NCI-H1694 treated with DMSO at 0.1 percent for 48 hours (cell line): ENCODE measurements at places on chromosomes 6 and 20.
A peak's percentile ranks its signal among the peaks of the same experiment; 100 is the strongest.

- DNase-seq = no peak
Observed at GRCh38 chr6:87225937-87226336, 70.6 kb downstream of the ZNF292 start.

GRCh38 chr6:44211284-44211683 lies 5.4 kb upstream of the MYMX start:
- no peak for DNase-seq

GRCh38 chr6:116287689-116288282 lies 8.1 kb upstream of the TSPYL1 start:
- DNase-seq = peak; percentile 61

- DNase-seq = no peak
Observed at GRCh38 chr6:37804586-37804985, 14.9 kb upstream of the ZFAND3 start.

GRCh38 chr6:85436939-85437495 lies 12.9 kb upstream of the NT5E start:
- no peak for DNase-seq

DNA sequence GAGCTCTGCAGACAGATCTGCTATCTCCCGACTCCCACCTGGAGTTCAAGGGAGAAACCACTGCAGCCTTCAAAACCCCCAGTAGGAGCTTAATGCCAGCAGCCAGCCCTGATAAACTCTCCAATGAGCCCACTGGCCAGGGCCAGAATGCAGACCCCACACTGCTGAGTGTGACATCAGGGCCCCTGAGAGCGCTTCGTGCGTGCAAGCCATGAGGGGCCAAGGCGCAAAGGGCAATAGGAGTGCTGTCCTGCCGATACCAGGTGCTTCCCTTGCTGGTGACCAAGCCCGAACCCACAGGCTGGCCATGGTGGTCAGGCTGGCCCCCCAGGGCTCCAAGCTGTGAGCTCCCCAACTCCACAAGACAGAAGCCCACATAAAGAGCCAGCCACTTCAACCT lies 33.2 kb upstream of the CST7 start:
- no peak for DNase-seq

DNA sequence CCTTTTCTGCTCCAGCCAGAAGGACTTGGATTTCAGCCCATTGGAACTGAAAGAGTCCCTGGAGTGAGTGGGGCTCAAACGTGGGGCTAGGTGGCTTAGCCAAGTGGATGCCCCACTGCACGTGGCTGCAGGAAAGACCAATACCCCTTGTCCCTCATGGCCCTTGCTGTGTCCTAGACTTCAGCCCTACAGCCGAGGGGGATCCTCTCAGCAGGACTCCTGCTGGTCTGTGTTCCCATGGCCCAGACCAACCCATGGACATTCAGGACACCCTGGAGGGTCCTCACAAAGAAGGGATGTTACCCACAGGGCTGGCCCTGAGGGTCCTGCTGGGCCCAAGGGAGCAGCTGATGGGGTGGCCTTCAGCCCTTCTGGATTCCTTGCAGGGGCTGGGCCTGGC lies 30.0 kb upstream of the PHACTR3 start:
- no peak for DNase-seq

DNA sequence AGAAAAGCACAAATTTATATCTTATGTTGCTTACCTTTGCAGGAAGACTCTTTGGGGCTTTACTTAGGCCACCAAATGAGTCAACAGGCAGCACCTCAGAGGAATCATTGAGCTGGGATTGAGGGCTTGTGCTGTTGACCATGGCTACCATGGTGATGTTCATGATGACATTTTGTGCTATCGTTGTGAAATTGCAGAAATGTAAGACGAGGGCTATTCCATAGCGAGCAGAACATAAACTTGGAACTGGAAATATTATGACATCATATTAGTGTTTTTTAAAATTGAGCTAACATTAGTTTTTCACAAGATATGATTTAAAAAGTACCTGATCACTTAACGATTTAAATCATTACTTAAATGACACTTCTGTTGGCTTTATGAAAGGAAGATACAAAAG lies 11.8 kb downstream of the SLC17A3 start:
- no peak for DNase-seq

DNA sequence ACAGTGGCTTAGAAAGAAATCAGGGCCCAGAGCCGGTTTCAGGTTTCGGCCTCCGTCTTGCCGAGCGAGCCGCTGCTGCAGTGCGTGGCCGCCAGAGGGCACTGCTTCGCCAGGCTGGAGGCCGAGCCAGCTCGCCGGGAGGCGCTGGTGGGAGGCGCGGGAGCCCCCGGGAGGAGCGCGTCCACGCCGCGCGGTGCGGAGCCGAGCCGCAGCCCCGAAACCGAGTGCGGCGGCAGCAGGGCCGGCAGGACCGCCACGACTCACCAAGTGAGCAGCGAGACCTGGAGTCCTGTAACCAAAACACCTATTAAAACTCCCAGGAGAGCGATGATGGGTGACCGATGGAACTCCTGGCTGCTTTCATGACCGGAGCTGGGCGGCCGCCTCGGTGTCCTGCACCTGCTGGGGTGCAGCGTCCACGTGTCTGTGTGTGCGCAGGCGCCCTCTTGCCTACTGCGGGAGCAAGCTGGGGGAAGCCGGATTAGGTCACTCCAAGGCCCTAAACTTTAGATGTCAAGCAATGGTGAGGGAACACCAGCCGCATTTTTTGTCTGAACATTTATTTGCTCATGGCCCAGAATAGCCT lies 186.9 kb upstream of the UST start:
- peak; percentile 1 for DNase-seq

DNA sequence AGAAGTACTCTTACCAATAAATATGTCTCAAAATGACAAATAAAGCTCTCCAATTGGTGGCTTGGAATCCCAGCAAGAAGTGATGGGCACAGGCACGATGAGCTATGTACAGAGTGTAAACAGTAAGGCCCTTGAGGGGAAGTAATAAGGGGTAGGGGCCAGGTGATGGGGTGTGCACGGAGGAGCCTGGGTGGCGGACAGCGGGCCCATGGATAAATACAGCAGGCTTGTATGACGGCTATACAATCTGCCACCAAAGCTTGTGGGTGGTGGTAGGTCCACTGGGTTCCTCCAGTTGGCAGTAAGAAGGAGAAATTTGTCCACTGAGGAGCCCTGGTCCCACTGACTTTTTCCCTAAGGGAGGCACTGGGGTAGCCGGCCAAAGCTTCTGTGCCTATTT lies 205.4 kb upstream of the RNF24 start:
- DNase-seq = no peak

DNA sequence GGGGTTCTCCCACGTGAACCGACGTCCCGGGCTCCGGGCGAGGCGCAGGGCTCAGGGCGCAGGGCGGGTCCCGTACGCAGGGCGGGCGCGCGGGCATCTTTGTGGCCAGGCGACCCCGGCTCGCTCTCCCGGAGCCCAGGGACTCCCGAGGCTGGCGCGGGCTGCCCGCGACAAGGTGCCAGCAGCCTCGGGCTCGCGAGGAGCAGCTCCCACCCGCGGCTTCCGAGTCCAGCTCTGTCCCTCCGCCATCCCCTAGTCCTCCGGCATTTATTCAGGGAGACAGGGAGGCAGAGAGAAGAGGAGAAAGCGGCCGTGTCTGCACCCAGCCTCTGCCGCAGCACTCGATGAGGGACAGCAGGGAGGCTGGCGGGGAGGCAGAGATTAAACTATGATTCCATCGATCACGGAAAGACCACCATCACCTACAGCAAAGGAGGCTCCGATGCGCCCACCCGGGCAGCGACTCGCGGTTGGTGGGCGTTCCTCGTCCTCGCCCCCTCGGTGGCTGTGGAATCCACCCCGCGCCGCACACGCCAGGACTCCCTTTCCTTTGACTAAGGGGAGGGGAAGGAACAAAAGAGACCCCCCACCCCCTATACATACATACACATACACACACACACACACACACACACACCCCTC lies 1.1 kb downstream of the RGS17 start:
- no peak for DNase-seq

DNA sequence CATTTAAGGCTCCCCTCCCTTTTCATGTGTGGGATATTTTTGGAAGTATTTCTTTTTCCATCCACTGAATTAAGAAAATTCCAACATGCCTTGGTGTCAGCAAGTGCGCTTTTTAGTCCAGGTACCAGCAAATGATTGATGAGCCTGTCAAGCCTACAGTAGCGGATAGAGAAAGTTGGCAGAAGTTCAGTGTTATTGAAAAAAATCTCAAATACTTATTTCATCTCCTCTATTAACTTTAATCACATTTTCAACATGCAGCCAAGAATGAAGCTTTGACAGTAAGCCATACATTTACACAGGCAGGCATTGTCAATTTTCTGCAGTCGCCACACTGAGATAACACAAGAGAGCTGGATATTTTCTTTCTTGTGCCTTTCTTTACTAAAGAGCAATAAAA lies 50.4 kb downstream of the BLOC1S5 start:
- no peak for DNase-seq

DNA sequence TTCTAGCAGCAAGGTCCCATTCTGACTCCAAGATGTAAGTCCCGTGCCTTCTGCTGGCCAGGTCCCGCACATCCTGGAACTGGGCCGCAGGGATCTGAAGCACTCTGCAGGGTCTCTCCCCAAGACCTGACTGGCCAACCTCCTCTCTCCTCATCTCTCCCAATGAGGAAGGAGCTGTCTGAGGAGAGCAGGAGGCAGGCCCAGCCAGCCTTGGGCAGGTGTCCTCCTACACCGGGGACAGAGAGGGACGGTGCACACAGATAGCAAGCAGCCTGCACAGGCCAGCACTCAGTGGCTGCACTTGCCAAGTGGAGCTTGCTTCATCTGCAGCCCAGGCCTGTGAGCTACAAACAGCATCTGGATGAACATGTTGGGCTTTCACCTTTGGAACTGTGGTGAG lies 76.8 kb upstream of the CD93 start:
- no peak for DNase-seq

GRCh38 chr6:113381232-113381631 lies 475.9 kb upstream of the MARCKS start:
- DNase-seq = no peak

DNA sequence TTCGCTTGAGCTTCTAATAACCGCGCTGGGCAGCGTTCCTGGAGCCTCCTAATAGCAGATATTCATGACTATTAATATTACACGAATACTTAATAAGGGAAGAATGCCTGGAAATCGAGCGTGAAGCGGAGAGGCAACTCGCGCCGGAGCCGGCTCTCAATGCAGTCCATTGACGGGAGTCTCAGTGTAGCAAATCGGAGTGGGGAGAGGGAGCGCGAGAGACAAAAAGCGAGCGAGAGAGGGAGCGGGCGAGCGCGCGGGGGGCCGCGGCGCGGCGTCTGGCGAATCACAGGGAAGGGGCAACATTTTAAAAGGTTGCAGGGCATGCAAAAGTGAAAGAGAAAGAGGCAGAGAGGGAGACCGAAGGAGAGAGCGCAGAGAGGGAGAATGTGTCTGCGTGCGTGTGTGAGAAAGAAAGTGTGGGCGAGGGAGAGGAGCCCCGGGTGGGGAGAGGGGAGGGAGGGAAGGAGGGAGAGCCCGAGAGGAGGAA lies 2.9 kb downstream of the TFAP2A start:
- DNase-seq = peak; percentile 68

DNA sequence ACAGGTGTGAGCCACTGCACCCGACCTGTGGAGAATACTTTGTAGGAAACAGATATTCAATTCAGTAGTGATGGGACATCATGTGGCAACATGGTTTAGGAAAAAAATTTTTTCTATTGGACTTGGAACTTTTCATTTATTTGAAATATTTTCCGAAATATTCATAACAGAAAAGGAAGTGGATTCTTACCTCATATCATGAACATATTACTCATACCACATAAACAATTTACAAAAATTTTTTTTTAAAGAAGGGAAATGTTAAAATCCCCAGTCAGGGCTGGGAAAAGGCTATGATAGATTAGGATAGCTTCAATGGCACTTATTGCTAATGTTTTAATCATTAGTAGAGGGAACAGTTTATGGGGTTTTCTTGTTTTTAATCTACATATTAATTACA lies 6.8 kb upstream of the ALDH8A1 start:
- DNase-seq = no peak

GRCh38 chr20:48620507-48621375 lies 207.1 kb downstream of the PREX1 start:
- DNase-seq = peak; percentile 88

GRCh38 chr20:19449051-19449450 lies 236.6 kb downstream of the SLC24A3 start:
- DNase-seq = no peak

GRCh38 chr6:115323001-115323400 lies 737.7 kb downstream of the FRK start:
- DNase-seq = no peak
